Body of pancreas (tissue), 4 donors: ENCODE measurements at places on chromosomes 7 and 10.

GRCh38 chr7:208816-209215, 16.4 kb downstream of the FAM20C start:
- H3K4me1 ChIP-seq = no peaks in the 10 kb centered on the region
- H3K27me3 ChIP-seq = no peaks in the 10 kb centered on the region
- H3K4me3 ChIP-seq = no peak overlapping the region
- H3K36me3 ChIP-seq = no peaks in the 10 kb centered on the region
- DNase-seq = no peak

DNA sequence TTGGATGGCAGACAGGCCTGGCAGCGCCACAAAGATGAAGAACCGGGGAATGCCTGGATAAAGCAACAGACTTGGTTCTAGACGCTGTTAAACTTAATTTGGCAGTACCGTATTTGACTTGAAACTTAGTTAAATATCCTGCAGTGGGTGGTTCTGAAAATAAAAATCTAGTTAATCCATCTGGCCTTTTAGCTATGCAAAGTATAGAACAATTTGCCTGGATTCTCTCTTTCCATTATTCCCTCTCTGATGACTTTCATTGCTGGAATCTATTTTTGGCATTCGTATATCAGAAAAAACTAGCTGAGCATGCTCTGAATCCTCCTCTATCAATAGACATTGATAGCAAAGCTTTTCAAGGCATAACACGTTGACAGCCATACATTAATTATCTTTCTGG, 203.6 kb downstream of the MACC1 start:
- H3K4me1 ChIP-seq = no peaks in the 10 kb centered on the region
- H3K27me3 ChIP-seq = no peaks in the 10 kb centered on the region

DNA sequence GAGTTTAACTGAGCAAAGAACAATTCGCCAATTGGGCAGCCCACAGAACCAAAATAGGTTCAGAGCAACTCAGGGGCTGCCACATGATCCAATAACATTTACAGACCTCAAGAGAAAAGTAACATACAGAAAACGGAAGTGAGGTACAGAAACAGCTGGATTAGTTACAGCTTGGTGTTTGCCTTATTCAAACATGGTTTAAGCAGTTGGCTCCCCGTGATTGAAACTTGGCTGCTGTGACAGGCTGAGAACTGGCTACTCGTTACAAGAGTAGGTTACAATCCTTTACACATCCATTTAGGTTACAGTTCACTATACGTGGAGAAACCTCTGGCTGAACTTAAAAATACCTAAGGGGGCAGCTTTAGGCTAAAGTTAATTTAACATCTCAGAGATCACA, 673.1 kb upstream of the PHF14 start:
- H3K4me1 ChIP-seq = no peaks in the 10 kb centered on the region
- H3K4me3 ChIP-seq = no peak overlapping the region
- no peaks in the 10 kb centered on the region for H3K36me3 ChIP-seq

- H3K4me1 ChIP-seq = no peaks in the 10 kb centered on the region
- no peak for DNase-seq
- H3K27me3 ChIP-seq = no peaks in the 10 kb centered on the region
- no peak overlapping the region for H3K4me3 ChIP-seq
Measured at GRCh38 chr10:122551450-122551849, 9.1 kb upstream of the DMBT1 start.

DNA sequence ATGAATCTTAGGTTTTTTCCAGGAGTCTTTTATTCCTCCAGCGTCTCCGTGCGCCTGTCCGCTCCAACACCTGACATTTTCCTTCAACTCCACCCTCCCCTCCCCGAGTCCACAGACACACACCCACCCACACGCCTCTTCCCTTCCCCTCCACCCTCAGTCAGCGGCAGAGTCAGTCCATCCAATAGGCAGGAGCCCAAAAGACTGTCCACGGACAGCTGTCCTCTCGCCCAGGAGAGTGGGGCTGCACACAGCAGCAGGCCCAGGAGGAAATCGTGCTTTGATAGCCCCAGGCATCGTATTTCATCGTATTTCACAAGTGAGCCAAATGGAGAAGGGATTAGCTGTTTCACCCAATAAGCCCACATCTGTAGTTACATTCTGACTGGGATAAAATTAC, 285.1 kb downstream of the ZEB1 start:
- H3K27ac ChIP-seq = peak overlapping the region; percentile 72
- DNase-seq = no peak
- H3K4me3 ChIP-seq = no peak overlapping the region
- no peaks in the 10 kb centered on the region for H3K27me3 ChIP-seq
- H3K4me1 ChIP-seq = peaks cover 17% of the 10 kb centered on the region

DNA sequence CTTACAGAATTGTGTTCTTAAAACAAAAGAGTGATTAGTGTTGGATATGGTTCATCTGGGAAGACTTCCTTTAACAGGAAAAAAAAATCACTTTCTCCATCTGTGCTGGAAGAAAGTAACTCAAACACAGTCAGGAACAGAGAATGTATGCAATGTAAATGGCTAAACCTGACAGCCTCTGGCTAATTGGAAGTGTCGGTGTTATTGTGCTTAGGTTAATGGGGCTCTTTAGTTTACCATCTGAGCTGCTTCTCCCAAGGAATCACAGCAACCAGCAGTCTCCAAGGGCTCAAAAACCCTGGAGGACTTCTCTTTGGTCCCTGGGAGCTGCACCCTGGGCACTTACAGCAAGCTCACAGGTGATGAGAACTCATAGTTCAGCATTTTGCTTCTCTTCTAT, 724.5 kb downstream of the LRMDA start:
- H3K4me3 ChIP-seq = no peak overlapping the region
- no peaks in the 10 kb centered on the region for H3K36me3 ChIP-seq
- no peak overlapping the region for H3K27ac ChIP-seq
- DNase-seq = no peak
- no peaks in the 10 kb centered on the region for H3K27me3 ChIP-seq

DNA sequence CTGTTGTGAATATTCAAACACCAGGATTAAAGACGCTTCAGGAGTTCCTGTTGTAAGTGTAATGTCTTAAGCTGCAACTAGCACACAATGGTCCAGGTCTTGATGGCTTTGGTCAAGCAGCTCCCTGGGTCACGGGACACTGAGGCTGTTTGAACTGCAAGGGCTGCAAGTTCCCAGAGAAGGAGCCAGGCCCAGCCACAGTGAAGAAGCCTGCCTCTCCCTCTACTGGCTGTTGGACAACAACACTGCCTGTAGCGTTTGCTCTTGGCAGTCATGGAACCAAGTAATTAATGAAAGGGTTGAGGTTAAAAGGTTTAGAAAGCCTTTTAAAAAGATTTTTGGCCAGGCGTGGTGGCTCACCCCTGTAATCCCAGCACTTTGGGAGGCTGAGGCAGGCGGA, 31.9 kb upstream of the GUSB start:
- H3K4me1 ChIP-seq = no peaks in the 10 kb centered on the region
- H3K36me3 ChIP-seq = no peaks in the 10 kb centered on the region
- H3K4me3 ChIP-seq = no peak overlapping the region
- H3K27me3 ChIP-seq = no peaks in the 10 kb centered on the region
- H3K27ac ChIP-seq = no peak overlapping the region
